Stimulated activated CD4-positive, alpha-beta T cell treated with anti-CD3 and anti-CD28 coated beads, TNF-alpha, amount 100 ng/mL, for 24 hours (primary cell): ENCODE measurements at places on chromosomes 13 and 19.
A peak's percentile ranks its signal among the peaks of the same experiment; 100 is the strongest.

GRCh38 chr19:47445527-47445926, 26.2 kb downstream of the SLC8A2 start:
- no peak for DNase-seq

DNA sequence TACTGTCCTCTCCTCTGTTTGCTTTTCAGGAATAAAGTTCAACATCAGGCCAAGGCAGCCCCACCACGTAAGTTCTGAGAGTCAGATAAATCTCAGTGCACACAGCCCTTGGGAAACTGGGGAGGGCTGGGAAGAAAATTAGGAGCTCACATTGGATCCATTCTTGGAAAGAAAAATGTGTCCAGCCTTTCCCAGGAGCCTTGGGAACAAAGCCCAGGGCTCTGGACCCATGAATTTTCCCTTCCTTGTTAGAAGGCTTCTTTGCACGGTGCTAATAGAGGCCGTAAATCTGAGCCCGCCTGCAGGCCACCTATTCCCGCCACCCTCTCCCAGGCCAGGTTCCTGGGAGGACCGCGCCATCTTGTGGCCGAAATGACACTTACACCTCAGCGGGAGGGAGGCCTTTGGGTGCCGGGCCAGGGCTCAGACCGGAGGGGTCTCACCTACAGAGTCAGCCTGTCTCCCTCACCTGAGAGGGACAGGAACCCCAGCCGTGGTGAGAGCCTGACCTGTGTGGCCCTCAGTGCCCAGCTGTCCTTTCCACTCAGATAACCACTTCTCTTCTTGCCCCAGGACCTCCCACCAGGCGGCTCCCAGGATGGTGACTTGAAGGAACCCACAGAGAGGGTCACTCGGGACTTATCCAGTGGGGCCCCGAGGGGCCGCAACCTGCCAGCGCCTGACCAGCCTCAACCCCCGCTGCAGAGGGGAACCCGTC, 25.1 kb upstream of the KCTD15 start:
- DNase-seq: peak; percentile 34

- no peak for DNase-seq
Observed at GRCh38 chr13:27744801-27745200, 47.5 kb upstream of the GSX1 start.

- DNase-seq: no peak
Observed at GRCh38 chr13:50787316-50788195, 55.9 kb downstream of the DLEU7 start.

DNA sequence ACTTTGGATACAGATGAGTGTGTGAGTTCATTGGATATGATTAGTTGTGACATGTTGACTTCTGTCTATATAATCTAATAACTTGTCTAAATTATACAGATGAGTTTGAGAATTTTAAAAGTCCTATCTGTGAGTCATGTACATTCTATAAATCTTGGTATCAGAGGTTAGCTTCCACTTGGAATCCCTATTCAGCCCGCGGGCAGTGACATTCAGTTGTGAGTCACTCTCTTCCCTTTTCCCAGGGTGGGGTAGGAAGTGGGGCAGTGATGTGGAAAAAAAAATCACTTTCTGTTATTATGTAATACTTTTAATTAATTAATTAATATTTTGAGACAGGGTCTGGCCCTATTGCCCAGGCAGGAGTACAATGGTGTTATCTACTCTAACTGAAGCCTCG, 33.0 kb upstream of the ZNF808 start:
- no peak for DNase-seq

DNA sequence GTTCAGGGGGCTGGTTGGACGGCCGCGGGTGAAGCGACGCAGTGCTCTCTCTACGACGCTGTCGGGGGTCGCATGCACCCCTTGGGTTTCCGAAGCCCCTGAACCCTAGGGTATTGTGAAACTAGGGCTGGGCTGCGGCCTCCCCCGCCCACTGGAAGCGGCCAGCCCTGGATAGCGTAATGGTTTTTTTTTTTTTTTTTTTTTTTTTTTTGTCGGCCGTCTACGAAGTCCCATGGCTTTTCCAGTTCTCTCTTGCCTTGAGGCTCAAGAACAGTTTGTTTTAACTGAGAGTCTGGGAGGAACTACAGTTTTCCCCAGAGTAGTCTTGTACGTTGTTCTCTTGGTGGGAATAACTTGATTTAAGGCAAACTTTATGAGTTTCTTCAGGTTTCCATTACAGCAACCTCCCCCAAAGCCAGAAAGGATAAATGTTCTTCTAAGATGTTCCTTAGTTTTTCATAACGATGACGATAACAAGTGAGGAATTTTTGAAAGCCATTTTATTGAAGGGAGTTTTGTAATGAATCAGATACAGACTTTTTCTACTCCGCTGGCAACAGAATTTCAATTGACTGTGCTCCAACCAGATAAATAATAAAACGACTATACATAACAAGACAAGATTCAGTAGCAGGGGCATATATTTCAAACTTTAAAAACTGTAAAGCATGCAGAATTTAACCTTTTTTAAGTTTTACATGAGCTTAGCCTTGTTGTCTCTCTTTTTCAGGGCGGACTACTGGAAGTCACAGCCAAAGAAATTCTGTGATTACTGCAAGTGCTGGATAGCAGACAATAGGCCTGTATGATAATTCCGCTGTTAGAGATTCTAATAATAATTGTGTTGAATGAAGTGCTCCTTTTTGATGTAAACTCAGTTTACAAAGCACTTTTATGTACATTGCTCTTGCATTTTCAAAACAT, 867 bp downstream of the WBP4 start:
- DNase-seq: no peak

GRCh38 chr13:50940509-50940908, 30.9 kb downstream of the RNASEH2B start:
- DNase-seq: no peak

DNA sequence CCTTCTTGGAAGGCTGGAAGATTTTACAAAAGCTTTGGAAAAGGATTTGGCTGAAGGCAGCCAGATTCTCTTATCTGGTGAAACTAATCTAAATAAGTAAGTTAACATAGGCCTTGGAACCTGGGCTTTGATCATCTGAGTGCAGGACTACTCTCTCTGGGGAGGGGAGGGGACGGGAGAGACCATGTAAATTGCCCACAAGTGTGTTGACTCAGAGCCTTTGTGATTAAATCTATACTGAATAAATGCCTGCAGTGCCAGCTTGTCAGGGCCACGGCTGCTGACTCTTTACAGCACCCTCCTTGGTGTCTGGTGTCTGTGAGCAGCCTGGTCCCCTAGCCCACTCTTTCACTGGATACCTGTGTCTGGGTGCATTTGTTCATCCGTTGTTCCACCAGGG, 251.4 kb downstream of the ITGBL1 start:
- DNase-seq: no peak

DNA sequence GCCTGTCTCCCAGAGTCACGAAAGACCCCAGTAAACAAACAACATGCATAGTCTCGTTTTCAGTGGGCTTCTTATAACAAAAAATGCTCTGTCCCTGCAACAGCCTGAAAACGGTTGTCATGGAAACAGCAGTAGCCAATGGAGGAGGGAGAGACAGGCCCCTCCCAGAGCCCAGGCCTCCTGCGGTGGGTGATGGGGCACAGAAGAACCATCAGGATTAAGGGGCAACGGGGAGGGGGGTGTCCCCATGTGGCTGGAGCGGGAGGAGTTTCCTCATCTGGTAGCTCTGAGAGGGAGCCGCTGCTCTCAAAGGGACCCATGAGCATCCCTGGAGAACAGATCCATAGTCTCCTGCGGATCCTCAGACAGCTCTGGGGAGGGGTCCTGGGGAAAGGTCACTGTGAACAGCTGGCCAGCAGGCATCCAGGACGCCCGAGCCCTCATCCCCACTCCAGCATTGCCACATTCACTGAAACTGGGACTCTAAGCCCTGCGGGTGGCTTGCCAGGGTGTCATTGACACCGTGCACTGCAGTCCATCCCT, 37.5 kb upstream of the PNMA8B start:
- no peak for DNase-seq

DNA sequence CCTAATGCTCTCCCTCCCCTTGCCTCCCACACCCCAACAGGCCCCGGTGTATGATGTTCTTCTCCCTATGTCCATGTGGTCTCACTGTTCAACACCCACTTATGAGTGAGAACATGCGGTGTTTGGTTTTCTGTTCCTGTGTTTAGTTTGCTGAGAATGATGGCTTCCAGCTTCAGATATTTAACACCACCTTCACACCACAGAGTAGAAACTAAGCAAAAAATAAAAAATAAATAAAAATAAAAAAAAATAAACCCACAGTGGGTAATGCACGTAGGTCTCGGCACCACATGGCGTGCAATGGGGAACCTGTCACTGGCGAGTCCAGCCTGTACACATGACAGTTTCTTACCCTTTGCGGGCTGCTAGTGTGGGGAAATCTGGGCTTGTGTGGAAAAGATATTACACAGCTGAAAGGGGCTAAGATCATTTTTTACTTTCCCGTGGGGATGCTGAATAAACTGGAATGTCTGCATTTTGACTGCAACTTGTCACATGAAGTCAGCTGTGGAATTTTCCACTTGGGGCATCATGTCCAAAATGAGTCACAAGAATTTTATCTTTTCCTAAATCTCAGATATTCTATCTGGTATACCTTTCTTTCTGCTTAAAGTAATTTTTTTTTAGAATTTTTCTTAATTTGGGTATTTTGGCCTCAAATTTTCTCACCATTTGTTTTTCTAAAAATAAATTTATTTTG, 170.5 kb downstream of the IRS2 start:
- no peak for DNase-seq

GRCh38 chr13:40189898-40190630, 476.4 kb downstream of the FOXO1 start:
- DNase-seq: no peak

- no peak for DNase-seq
Observed at GRCh38 chr13:50359779-50360178, 344.5 kb downstream of the KCNRG start.

GRCh38 chr13:49784886-49785570, 7.5 kb downstream of the KPNA3 start:
- no peak for DNase-seq

DNA sequence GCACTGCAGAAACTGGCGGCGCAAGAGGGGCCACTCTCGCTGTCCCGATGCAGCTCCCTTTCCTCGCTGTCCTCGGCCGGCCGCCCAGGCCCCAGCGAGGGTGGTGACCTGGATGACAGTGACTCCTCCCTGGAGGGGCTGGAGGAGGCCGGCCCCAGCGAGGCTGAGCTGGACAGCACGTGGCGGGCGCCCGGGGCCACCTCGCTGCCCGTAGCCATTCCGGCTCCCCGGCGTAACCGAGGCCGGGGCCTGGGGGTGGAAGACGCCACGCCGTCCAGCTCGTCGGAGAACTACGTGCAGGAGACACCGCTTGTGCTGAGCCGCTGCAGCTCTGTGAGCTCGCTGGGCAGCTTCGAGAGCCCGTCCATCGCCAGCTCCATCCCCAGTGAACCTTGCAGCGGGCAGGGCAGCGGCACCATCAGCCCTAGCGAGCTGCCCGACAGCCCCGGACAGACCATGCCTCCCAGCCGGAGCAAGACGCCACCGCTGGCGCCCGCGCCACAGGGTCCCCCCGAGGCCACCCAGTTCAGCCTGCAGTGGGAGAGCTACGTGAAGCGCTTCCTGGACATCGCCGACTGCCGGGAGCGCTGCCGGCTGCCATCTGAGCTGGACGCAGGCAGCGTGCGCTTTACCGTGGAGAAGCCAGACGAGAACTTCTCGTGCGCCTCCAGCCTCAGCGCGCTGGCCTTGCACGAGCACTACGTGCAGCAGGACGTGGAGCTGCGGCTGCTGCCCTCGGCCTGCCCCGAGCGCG, 12.4 kb downstream of the C19orf25 start:
- no peak for DNase-seq

GRCh38 chr19:56321254-56321988, 6.8 kb upstream of the ZSCAN5A start:
- DNase-seq: no peak

GRCh38 chr13:32659736-32660135, 73.5 kb downstream of the PDS5B start:
- no peak for DNase-seq

DNA sequence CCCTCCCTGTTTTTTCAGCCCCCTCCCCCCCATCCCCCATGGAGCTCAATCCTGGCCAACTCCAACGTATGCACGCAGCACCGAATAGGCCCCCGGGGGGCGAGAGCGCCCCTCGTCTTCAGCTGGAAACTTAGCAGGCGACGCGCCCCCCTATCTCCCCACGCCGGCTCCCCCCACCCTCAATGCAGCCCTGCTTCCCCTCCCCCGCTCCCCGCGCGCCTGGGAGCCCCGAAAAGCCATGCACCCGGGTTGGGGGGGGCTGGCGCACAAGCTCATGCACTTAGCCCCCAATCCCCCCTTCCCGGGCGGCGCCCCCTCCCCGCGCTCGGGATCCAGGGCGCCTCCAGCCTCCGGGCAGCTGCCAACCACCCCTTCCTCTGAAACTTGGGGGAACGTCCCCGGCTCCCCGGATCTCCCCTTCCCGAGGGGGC, 508 bp downstream of the ZBTB7A start:
- peak; percentile 48 for DNase-seq

GRCh38 chr13:35947315-35947714, 183.9 kb downstream of the DCLK1 start:
- DNase-seq: no peak

DNA sequence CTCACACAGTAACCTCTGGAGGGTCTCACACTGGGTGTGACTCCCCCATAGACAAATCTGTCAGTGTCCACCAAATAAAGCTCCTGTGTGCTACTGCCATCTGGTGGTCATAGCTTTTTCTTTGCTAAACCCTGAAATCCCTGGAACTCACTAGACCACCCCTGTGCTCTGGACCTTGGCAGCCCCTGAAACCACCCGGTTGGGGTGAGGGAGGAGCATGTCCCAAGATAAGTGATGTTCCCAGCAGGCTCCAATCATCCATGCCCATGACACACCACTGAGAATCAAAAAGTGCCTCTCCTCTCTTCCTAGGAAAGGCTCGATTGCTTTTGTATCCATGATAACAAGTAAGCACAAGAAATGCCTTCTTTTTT, 6.5 kb upstream of the HSD17B14 start:
- DNase-seq: no peak

DNA sequence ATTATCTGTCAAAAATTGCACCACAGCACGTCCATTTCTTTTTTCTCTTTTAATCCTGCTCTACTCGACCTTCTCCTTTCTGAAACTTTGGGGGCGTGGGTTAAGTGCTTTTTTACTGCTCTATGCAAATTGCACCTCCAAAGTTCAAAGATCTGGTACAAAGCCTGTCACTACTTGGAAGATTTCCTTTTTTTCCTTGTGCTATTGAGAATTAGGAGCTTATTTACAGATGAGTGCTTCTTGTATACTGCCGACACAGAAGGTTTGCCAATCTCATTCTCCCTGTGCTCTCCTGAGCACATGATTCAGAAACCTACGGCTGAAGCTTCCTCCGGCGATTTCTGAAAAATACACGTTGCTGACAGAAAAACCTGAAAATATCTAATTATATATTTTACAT, 94.8 kb downstream of the TEX29 start:
- no peak for DNase-seq

GRCh38 chr19:18480006-18480691, 41.7 kb downstream of the ELL start:
- DNase-seq: no peak

GRCh38 chr13:95388420-95389079, 87.3 kb upstream of the ABCC4 start:
- no peak for DNase-seq

GRCh38 chr13:98026457-98026857, 73.0 kb downstream of the IPO5 start:
- DNase-seq: no peak
